ENCODE measurements at places on chromosomes 5 and 9.

- no peak for DNase-seq
- H3K4me1 ChIP-seq: peaks cover 14% of the 10 kb centered on the region
- no peak overlapping the region for H3K27ac ChIP-seq
Observed at GRCh38 chr9:6946583-6947166, 188.9 kb downstream of the KDM4C start.

DNA sequence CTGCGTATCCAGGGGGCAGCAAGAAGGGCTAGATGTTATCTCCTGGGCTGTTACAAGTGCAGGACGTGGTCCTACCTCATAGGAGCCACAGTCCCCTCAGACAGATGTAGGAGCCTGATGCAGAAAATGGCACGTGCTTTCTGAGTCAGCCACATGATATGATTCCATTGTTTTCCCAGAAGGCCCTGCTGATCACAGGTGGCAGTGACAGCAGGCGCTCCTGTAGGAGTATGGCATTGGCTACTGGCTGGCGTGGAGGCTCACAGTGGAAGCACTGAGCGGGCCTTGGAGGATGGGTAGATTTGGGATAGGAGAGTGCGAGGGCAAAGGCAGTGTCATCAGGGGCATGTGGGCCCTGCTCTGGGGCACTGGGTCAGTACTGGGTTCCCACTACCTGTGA is 21.9 kb downstream of the USP20 start:
- peaks cover 64% of the 10 kb centered on the region for H3K36me3 ChIP-seq
- H3K27ac ChIP-seq: peak overlapping the region; percentile 31
- DNase-seq: no peak
- no peaks in the 10 kb centered on the region for H3K27me3 ChIP-seq

DNA sequence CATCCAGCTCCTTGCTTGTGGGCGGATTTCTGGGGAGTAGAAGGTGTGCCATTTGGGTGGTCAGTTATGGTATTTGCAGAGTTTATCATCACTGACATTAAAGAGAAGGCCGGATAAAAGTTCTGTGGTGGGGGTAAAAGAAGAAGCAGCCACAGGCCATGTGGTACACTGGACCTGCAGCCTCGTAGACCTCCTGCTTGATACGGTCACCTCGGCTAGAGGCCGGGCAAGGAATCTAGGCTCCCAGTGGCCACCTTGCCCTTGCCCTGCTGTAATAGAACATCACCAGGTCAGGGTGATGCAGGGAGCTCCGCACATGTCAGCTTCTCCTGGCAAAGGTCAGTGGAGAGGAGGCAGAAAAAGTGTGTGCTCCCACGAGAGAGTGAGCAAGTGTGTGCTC is 376.1 kb upstream of the IRX4 start:
- no peak overlapping the region for H3K27ac ChIP-seq
- H3K4me3 ChIP-seq: no peak overlapping the region
- peaks cover 1% of the 10 kb centered on the region for H3K4me1 ChIP-seq
- no peaks in the 10 kb centered on the region for H3K36me3 ChIP-seq
- DNase-seq: no peak

GRCh38 chr9:133761641-133762248 is 23.6 kb upstream of the SARDH start:
- H3K27ac ChIP-seq: no peak overlapping the region
- H3K4me3 ChIP-seq: no peak overlapping the region

- no peak for DNase-seq
- H3K27ac ChIP-seq: no peak overlapping the region
- H3K4me3 ChIP-seq: no peak overlapping the region
- H3K36me3 ChIP-seq: no peaks in the 10 kb centered on the region
- no peaks in the 10 kb centered on the region for H3K27me3 ChIP-seq
Observed at GRCh38 chr9:134548618-134549017, 93.0 kb upstream of the COL5A1 start.

All from T-helper 2 cell treated with Interferon-gamma antibody and Interleukin-4, amounts not matched to agents 5 μg/mL and 100 μg/mL, for 36 hours (primary cell).